BJ (cell line): ENCODE measurements at places on chromosomes 5 and 9.

DNA sequence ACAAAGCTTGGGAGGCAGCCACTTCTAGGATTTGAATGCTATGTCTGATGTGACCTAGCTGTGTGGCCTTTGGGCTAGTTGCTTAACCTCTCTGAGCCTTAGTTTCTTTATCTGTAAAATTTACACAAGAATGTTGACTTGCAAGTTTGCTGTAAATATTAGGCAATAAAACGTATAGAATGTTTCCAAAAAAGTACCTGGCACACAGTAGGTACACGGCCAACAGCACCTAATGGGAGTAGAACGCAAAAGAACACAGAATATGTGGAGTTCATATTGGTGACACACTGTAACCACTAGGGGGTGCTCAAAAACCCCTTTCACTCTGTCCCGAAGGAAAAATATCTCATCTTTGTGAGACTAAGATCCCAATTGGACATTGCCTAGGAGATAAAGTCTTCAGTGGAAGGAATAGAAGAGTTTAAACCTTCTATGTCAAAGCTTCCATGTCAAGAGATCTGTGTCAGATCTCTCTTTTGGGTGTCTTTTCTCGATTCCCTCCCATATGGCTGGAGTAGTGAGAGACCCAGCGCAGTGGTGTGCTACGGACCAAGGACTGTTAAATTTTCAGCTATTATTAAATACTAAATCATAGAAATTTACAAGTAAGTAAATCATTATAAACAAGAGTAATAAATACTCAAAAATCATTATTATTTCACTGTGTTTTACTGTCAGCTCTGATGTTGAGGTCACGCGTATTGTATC, 145.4 kb upstream of the RAD23B start:
- DNase-seq = no peak

- no peak for DNase-seq
These were observed 66.2 kb downstream of the IRX1 start for GRCh38 chr5:3661755-3662296.

DNA sequence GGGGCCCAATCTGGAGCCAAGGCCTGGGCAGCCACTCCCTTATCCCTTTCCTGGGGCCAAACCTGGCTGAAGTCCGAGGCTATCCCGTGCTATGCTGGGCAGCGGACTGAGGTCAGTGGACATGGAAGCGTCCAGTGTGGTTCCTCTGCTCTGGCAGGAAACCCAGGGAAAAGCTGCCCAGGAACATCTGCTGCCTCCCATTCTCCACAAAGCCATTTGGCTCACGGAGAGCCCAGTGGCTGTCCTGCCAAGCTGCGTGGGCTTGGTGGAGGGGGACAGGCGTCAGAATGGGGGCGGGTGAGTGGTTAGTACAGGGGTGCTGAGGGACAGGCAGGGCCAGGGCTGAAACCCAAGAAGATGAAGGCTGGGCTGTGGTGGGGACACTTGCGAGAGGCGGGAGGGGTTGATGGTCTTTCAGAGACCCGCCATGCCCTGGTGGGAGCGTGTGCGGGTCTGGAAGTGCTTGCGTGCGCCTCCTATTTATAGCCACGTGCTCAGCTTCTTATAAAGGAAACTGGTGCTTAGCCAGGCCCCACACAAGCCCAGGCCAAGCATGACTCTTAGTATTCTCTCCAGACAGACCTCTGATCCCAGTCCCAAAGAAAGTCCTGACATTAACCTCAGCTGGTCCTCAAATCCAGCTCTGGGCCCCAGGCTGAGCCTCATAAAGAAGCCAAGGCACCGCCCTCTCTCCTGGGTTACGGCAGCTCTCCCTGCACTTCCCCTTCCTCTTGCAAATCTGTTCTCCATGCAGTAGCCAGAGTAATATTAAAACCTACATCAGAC, 9.4 kb upstream of the SLC6A7 start:
- no peak for DNase-seq

GRCh38 chr5:134007581-134008265, 2.9 kb upstream of the VDAC1 start:
- no peak for DNase-seq

DNA sequence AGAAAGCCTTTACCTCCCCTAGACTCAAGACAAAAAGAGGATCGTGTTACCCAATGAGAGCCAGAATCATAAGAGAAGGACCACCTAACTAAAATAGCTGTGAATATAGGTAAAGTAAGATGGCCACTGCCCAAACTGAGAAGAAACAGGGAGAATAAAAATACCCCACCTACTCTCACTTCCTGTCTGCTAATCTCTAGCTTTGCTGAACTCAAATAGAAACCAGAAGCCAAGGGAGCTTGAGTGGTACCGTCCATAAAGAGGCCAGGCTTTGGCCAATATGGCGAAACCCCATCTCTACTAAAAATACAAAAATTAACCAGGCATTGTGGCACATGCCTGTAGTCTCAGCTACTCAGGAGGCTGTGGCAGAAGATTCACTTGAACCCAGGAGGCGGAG, 123.0 kb upstream of the FST start:
- DNase-seq = no peak

DNA sequence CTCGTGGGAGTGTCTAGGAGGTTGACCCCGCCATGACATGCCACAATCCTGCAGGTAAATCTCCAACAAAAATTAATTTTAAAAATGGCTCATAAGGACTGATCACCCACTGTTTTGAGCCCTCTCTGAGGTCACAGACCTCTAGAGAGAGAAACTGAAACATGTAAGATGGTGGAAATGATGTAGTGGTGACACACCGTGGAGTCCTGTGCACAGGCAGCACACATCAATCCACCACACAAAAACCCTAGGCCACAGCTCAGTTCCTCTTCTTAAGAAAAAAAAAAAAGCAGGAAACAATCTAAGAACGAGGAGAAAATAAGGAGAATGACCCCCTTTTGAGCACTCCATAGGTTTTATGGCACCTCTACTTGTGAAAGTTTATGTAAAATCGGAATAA, 93.8 kb upstream of the FAM120A start:
- no peak for DNase-seq

- DNase-seq = no peak
These were observed 22.4 kb downstream of the LYRM7 start for GRCh38 chr5:131193106-131193505.

GRCh38 chr9:135255841-135256580, 168.5 kb downstream of the OLFM1 start:
- no peak for DNase-seq

GRCh38 chr5:61638476-61638875, 306.4 kb downstream of the ZSWIM6 start:
- DNase-seq = no peak
